NCI-H510A treated with DMSO at 0.1 percent for 48 hours (cell line): ENCODE measurements at places on chromosomes 12 and 14.

GRCh38 chr12:68876461-68876860 lies 56.5 kb downstream of the CPM start:
- no peak for DNase-seq

DNA sequence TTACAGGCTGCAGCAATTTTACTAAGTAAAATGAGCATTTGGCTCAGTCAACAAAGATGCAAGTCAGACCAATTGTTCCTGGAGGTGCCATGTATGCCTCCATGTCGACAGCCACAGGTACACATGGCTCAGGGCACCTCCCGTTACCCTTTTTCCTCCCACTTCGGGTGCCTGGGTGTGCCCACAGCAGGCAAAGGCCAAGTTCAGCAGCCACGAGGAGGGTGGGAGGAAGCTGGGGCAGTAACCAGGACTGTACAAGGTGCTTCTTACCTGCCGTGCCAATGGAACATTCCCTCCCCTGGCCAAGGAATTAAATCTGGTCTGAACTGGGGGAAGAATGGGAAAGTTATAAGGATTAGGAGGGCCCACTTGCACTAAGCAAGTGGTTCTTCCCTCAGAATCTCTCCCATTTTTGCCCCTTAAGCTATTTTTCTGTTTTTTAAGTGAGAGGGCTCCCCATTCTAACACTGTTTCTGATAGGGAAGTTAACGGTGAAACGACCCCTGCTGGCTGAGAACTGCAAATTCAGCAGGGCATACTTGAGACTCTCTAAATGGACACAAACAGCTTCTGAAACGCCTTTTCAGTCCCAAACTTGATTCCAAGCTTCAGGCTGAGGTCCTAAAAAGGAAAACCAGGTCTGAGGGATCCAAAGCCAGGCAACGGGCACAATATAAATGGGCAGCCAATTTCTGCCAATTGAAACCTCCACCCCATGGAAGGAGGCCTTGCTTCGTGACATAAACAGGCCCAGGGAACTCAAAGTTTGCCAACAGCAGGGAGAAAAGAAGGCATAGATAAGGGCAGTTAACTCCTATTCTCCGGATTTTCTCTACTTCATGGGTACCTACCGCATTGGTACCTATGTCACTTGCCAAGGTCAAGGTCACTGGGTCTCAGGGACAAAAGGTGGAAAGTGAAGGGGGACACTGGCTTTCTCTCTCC lies 24.8 kb downstream of the CLECL1 start:
- peak; percentile 14 for DNase-seq

DNA sequence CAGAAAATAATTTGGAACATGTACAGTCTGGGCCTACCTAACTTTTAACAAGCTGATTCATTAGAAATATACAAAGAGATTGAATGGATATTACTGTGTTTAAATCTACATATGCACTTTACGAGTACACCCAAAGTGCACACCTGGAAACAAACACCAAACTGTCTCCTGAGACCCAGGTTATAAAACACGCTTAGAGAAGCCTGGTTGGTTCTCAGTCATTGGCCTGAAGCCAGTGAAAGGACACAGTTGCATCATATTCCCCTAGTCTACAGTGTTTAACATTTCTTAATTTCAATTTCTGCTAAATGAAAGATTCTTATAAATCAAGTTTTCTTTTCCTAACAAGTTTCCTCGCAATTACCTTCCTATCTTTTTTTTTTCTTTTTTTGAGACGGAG lies 209.5 kb downstream of the FBXL14 start:
- no peak for DNase-seq

GRCh38 chr12:8946733-8947132 lies 2.7 kb downstream of the M6PR start:
- DNase-seq = no peak

DNA sequence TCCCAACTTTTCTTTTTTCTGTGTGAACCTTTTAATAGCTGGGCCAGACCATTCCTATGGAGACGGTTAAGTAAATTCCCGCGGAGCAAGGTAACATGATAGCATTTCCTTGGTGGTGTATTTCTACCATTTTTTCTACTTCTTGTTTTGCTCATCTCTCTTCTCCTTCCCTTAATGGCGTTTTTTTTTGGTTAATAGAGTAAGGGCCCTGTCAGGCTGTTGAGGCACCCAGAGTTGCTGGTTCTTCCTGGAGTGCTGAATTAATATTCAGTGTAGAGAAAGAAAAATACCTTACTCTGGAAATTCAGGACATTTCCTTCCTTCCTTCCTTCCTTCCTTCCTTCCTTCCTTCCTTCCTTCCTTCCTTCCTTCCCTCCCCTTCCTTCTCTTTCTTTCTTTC lies 137.6 kb downstream of the KTN1 start:
- no peak for DNase-seq

GRCh38 chr12:238736-239398 lies 23.8 kb downstream of the SLC6A13 start:
- DNase-seq = no peak

GRCh38 chr12:41496009-41496408 lies 307.9 kb downstream of the PDZRN4 start:
- DNase-seq = no peak

DNA sequence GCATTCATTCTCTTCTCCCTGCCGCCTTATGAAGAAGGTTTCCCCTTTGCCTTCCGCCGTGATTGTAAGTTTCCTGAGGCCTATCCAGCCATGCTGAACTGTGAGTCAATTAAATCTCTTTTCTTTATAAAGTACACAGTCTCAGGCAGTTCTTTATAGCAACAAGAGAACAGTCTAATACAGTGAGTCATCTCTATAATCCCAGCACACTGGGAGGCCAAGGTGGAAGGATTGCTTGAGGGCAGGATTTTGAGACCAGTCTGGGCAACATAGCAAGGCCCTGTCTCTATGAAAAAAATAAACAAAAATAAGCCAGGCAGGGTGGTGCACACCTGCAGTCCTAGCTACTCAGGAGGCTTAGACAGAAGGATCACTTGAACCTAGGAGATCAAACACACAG lies 259.9 kb downstream of the CEP128 start:
- no peak for DNase-seq

GRCh38 chr14:44912041-44912869 lies 49.5 kb downstream of the KLHL28 start:
- no peak for DNase-seq

DNA sequence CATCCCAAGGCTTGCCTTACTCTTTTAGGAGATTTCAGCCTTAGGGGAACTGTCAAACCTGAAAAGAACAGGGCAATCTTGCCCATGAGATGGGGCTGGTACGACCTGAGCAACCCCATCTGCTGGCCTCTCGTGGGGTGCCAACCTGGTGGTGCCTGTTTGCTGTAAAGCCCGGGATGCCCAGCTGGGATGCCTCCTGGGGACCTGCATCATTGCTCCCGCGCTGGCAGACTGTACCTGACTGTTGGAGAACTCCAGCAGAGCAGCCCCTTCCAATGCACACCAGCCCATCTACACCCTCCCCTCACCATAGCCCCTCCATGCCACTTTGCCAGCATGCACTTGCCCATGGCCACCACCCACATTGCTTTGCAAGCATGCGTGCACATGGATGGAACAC lies 335.7 kb downstream of the RPS29 start:
- no peak for DNase-seq

DNA sequence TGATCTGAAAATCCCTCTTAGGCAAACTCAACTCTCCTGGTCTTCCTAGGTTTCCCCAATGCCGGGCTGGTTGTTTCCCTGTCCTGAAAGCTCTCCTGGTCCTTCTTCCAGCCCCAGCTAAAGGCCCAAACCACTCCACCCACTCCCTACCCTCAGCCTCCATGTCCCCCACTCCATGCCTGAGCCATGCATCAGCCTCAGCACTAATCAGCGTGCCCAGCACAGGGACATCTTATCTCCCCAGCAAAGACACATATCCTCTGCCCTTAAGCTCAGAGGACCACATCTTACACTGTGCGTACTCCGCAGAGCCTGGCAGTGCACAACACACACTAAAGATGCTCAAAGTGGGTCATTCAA lies 25.9 kb downstream of the ACTN1 start:
- DNase-seq = no peak

DNA sequence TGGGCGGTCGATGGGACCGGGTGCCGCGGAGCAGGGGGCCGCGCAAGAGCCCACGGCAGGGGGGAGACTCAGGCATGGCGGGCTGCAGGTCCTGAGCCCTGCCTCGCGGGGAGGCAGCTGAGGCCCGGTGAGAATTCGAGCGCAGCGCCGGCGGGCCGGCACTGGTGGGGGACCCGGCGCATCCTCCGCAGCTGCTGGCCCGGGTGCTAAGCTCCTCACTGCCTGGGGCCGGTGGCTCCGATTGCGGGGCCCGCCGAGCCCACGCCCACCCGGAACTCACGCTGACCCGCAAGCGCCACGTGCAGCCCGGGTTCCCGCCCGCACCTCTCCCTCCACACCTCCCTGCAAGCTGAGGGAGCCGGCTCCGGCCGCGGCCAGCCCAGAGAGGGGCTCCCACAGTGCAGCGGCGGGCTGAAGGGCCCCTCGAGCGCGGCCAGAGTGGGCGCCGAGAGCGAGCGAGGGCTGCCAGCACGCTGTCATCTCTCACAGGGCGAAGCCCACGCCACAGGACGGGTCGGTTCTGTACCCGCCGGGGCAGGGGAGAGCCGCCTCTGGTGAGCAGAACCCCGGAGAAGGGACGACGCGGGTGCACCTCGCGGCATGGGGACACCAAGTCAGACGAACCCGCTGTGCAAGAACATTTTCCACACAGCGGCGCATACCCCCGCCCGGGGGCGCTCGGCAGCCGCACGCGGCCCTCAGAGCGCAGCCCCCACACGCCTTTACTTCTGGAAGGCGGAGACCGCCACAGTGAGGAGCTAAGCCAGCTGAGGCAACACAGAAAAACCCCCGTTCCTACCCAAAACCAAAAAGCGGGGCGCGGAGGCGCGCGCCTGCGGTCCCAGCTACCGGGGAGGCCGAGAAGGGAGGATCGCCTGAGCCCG lies 1.2 kb upstream of the SIVA1 start:
- DNase-seq = peak; percentile 51

GRCh38 chr12:32047357-32048212 lies 59.1 kb upstream of the BICD1 start:
- no peak for DNase-seq

DNA sequence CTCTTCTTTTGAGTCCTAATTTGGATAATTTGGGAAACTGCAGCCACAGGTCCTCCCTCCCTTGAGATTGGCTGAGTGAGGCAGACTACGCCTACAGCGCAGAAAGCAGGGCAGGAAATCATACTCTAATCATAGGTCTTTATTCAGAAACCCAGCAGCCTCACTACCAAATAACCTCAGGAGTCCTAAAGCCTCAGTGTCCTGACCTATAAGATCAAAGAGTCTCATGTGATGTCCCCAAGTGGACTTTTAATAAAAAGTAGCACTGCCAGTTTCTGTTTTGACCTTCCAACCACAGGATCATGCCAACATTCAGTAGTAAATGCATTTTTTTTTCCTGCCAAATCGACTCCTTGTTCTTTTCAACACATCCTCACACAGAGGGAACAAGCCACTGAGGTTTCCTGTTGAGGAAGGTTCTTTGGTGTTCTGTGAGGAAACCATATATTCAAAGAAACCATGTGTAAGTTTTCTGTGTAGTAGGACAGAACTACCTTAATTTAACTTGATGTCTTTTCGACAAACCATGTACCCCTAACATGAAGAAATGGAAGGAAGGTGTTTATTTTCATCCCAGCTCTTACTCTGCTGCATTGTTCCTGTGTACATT lies 72.2 kb downstream of the VCPKMT start:
- DNase-seq = no peak

GRCh38 chr12:121295746-121296617 lies 527 bp downstream of the CAMKK2 start:
- DNase-seq = no peak

DNA sequence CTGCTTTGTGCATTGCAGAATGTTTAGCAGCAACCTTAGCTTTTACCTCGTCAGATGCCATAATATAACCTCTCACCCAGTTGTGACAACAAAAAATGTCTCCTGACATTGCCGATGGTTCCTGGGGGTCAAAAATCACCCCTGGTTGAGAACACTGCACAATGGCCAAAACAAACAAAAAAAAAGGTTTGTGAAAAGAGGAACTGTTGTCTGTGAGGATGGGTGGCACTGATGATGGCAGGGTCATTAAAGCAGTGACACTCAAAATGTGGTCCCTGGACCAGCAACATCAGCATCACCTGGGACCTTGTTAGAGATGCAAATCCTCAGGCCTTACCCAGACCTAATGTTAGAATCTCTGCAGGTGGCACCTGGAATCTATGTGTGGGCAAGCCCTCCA lies 36.4 kb upstream of the METAP2 start:
- DNase-seq = no peak

DNA sequence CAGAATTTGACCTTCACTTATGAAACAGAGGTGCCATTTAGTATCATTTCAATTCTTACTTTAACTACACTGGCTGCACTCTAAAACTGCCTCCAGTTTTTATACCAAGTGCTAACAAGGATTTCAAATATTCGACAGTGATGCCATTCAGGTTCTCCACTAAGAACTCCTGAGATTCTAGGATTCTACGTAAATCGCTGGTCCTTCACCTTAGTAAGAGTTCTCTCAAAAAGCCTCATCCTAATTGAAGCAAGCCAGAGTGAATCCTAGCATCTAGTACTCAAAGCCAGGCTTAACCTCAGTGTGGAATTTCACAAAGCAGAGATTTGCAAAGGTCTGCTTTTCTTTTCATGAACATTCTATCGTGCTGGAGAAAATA lies 3.5 kb downstream of the SLC38A2 start:
- DNase-seq = no peak

DNA sequence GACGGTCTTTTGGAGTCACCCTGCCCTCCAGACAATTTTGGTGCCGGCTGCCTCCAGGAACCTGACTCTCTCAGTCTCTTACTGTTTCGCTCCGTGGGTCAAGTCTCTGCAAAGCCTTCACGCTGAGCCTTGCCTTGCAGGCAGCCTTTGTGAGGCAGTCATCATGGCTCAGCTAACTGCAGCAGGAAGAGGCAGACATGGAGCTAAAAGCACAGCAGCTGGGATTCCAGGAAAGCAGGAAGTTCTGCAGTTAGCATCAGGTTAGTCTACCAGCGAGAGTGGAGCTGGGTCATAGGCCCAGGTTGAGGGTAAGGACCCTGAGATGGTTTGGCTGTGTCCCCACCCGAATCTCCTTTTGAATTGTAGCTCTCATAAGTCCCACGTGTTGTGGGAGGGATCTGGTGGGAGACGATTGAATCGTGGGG lies 305.4 kb downstream of the PCNX1 start:
- no peak for DNase-seq

DNA sequence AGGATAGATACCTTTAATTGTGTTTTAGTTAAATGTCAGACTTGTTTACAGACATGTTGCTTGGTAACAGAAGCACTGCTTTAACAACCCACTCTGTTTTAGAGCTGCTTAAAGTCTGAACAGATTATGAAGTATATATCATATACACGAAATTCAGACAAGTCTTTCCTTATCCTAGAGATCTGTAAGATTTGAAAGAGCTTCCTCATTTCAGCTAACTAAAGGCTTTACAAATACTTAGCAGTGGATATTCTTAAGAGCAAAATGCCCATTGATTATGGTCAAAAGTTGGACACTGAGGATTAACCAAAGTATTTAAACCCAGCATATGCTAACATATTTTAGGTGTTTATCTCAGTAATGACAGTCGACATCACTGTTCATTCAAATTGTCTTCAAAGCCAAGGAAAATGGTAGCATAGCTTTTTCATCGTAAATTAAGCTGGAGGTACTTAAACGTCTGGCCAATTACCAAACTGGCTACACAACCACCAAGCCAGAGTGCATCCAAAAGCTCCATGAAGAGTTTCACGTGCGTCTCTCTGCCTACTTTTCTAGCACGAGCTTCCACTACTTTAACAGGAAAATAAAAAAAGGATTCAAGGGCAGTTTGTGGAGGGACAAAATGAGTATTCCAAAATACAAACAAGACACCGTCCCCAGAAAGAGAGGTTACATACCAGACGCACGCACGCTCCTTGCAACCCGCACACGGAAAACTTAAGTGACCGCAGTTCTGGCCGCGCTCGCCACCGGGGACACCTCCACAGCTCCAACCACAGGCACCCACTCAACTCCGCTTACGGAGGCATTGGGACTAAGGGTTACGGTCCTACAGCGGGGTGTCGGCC lies 565 bp downstream of the CEP83 start:
- peak; percentile 46 for DNase-seq
